ENCODE measurements at places on chromosomes 5 and 9.

- no peak for DNase-seq
Observed at GRCh38 chr5:54307583-54307982, 2.8 kb downstream of the ARL15 start.

DNA sequence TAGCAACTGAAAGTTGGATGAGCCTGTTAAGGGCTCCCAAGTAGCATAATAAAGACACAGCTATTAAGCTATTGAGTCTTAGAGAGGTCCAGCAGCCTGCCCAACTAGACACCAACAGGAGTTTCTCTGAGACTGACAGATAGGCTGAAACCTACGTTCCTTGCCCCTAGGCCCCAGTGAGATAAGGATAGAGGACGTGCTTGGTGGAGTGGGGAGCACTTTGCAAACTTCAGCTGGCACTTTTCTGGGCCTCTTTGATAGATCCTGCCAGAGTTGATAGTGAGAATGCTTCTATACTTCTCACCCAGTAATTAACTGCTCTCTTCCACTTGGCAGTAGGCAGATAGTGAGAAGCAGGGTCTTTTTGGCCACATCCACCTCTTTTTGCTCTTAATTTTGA lies 20.8 kb upstream of the CTNNA1 start:
- DNase-seq, result no peak

DNA sequence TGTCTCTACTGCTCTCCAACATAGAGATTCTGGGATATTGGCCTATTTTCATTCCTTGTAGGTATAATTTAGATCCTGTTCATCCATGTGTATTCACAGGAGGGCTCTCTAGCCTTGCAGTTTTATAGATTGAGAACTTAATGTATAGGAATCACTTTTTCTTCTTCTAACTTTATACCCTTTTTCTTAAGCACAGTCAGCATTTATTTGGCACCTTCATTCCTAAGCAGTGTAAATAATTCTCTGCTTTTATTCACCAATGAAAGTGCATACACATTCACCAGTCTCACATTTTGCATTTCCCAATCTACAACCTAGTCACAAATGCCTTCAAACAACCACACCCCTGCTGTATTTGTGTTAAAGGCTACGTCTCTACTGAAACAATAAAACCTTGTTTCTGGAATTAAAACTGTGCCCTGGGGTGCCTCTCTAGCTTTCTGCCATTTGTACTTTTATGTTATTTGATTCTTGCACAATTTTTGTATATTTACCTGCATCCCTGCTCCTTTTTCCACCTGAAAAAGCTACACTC lies 49.3 kb downstream of the NREP start:
- no peak for DNase-seq

DNA sequence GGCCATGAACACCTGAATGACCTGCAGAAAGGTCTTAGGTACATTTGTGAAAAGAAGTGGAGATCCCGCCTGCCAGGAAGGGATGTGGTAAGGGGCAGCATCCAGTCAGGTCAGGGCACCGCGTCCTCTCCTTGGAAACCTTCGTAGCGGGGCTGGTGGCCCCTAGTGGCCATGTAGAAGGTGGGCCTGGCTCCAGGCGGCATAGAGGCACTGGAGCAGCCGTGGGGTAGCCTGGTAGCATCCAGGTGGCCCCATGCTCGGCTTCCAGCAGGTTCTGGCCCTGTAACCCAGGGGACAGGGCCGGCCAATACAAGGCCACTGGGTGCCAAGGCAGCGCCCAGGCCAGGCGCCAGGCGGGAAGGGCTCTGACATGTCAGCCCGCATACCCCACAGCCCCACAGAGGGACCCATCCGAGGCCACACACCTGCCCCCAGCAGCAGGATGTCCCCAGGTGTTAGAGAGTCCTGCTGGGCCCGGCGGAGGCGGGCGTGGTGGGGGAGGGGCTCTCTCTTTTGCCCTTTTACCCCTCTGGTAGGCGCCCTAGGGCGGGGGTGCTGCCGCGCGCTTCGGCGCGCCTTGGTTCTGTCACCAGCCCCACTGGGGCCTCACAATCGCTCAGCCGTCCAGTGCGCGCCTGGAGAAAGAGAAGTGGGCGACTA lies 58.3 kb upstream of the SPATA31E1 start:
- DNase-seq, result no peak

DNA sequence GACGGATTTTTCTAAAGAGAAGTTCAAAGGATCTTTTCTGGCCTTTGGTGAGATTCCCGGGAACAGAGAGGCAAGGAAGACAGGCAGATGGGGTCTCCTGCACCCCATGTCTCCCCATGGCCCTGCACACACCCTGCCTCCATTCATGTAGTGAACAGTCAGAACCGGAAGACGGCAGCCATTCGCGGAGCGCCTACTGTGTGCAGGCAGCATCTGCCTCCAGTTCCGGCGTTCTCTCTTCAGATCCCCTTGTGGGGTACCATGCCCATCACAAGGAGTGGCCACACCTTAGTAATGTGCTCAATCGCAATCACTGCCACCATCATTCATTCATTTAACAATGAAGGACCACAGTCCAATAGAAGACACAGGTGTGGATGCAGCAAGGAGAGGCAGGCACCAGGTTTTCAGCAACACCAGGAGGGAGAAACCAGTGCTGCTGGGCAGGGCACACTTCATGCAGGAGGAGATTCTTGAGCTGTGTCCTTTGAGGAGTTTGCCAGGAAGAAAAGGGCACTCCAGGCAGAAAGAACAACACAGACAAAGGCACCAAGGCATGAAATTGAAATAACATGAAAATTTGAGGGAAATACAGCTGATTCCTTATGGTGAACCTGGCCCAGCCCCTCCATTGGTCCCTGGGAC lies 171.5 kb upstream of the PHYKPL start:
- no peak for DNase-seq

DNA sequence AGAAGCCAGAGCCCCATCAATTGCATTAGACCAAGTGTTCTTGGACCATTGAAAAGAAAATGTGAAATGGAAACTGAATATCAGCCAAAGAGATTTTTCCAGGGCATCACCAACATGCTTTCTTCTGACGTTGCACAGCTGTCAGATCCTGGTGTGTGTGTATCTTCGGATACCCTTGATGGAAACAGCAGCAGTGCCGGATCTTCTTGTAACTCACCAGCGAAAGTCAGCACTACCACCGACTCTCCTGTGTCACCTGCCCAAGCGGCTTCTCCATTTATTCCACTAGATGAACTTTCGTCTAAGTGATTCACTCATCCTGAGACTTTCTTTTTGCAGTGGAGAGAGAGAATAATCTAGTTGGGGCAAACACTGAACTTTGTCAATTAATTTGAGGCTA lies 75.7 kb downstream of the PIP5K1B start:
- no peak for DNase-seq

DNA sequence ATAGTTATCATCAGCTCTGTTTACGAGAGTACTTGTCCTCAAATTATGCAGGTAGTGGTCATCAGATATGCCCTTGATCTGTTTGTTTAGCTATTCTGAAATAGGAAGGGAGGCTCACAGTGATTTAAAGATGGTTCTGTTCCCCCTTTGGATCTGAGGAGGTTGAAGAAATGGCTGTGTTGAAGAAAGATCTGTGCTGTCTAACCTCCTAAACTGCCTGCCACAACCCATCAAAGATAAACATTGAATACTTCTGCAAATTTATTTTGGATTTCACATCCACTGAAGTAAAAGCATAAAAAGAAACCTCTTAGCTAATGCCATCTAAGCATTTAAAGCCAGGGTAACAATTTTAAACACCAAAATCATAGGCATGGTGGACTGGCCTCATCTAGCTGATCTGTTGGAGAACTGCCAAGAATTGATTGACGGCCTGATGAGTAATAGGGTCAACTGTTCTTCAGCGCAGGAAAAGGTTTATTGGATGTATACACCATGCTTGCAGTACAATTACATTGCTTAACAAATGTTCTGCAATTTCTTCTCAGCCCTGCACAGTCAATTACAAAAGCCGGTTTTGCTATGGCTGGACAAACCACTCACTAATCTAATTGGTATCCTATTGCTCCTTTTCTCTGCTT lies 97.6 kb downstream of the SEMA6A start:
- no peak for DNase-seq

GRCh38 chr5:172881691-172882370 lies 47.8 kb downstream of the ERGIC1 start:
- no peak for DNase-seq

DNA sequence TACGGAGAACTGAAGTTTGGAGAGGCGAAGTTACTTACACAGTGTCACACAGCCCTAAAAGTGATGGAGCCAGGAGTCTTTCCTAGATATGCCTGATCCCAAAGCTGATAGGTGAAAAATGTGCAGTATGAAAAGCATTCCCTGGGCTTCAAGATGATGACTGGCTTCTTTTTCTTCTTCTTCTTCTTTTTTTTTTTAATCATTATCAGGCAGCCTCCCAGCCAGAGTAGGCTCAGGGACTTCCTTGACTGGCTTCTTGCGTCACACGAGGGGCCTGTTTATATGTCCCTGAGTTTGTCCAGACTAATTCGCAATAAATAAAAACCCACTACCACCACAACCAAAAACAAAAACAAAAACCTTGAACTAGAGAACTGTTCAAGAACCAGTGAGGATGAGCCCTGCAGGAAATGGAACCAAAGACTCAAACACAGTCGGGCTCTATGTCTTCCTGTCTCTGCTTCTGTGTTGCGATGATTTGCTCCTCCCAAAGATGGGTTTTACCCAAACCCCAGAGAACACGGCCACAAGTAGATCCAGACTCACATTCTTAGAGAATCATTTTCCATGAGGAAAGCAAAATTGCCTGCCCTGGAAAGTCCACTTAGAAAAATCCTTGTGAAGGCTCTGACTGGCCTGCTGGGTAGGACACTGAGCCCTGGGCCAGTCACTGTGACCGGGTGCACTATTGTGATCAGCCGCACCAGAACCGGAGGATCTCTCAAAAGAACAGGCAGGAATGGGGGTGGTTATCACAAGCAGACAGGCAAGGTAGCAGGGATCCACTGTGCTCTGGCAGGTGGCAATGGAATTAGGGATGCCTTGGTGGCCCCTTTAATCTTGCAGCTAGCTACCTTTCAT lies 38.0 kb upstream of the ADAM19 start:
- DNase-seq, result no peak

DNA sequence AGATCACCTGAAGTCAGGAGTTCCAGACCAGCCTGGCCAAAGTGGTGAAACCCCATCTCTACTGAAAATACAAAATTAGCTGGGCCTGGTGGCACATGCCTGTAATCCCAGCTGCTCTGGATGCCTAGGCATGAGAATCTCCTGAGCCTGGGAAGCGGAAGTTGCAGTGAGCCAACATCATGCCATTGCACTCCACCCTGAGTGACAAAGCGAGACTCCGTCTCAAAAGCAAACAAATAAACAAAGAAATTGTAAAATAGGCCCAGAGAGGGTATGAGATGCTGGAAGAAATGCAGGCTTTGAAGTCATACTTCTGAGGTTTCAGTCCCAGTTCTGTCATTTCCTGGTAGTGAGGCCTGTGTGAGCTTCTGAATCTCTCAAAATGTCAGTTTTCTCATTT lies 5.3 kb upstream of the ARHGEF37 start:
- DNase-seq, result no peak

DNA sequence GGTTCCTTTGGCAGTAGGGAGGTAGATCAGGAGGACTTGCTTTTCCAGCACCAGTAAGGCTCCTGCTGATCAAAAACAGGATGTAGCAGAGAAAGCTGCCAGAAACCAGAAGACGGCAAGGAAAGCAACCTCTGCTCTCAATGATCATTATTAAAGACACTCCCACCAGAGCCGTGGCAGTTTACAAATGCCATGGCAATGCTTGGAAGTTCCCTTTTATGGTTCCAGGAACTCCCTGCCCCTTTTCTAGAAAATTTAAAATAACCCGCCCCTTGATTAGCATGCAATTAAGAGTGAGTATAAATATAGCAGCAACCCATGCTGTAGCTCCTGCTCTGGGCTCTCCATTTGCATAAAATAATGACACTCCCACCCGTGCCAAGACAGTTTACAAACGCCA lies 16.1 kb downstream of the EQTN start:
- DNase-seq, result no peak
